ENCODE measurements at places on chromosomes 7 and 10. TPM values are rescaled to one million over a fixed set of nuclear protein-coding genes. Genes with fewer than 3 reads are reported as not detected.

UROS gene
- 56.3 TPM for total RNA-seq

SORCS1 gene
- not detected for total RNA-seq

CPA4 gene
- total RNA-seq = 3.6 TPM

C10orf62 gene
- total RNA-seq = 0.08 TPM

LAMB1 gene
- total RNA-seq = 104 TPM

EVX1 gene
- total RNA-seq = 0.18 TPM

BMS1 gene
- 19.4 TPM for total RNA-seq

JAKMIP3 gene
- total RNA-seq = 1.1 TPM

EBF3 gene
- 0.20 TPM for total RNA-seq

BHLHA15 gene
- 0.61 TPM for total RNA-seq

THSD7A gene
- 1.4 TPM for total RNA-seq

GDF2 gene
- not detected for total RNA-seq

MMRN2 gene
- 0.40 TPM for total RNA-seq

CYP2W1 gene
- total RNA-seq = not detected

OR9A2 gene
- not detected for total RNA-seq

DMBT1 gene
- total RNA-seq = 0.25 TPM

CPEB3 gene
- 0.46 TPM for total RNA-seq

SH2D4B gene
- total RNA-seq = 0.06 TPM

ORC5 gene
- total RNA-seq = 26.9 TPM

PNLIPRP2 gene
- 0.06 TPM for total RNA-seq

UTF1 gene
- total RNA-seq = not detected

SPDYE2 gene
- total RNA-seq = not detected

ABCB1 gene
- 0.08 TPM for total RNA-seq

SPDYE16 gene
- 0.10 TPM for total RNA-seq

ABCC2 gene
- 103 TPM for total RNA-seq

TCAF2 gene
- 1.4 TPM for total RNA-seq
